ENCODE measurements at places on chromosomes 12 and 14. TPM values are rescaled to one million over a fixed set of nuclear protein-coding genes. Genes with fewer than 3 reads are reported as not detected.

Gene STAC3
- 2.0 TPM for total RNA-seq

Gene TAS2R7
- not detected for total RNA-seq

Gene LRP1
- total RNA-seq: 98.4 TPM

Gene ACRBP
- total RNA-seq: 1.3 TPM

Gene LTBP2
- 0.75 TPM for total RNA-seq

GRCh38 chr12:52170827-52171226, 21.0 kb downstream of the KRT80 start:
- DNase-seq: no peak

- DNase-seq: peak; percentile 91
These were observed 118.8 kb downstream of the SCARB1 start for GRCh38 chr12:124744659-124745464.

- no peak for DNase-seq
These were observed 3.3 kb downstream of the NRXN3 start for GRCh38 chr14:78173346-78174035.

GRCh38 chr14:48709277-48709785, 876.8 kb downstream of the RPS29 start:
- DNase-seq: no peak

- DNase-seq: no peak
These were observed 6.4 kb upstream of the HMGA2 start for GRCh38 chr12:65817866-65818265.

GRCh38 chr14:96368534-96368933, 5.2 kb downstream of the GSKIP start:
- DNase-seq: no peak

GRCh38 chr12:26080911-26081310, 43.9 kb downstream of the BHLHE41 start:
- DNase-seq: no peak

GRCh38 chr12:4211372-4211771, 62.2 kb upstream of the CCND2 start:
- DNase-seq: peak; percentile 21

DNA sequence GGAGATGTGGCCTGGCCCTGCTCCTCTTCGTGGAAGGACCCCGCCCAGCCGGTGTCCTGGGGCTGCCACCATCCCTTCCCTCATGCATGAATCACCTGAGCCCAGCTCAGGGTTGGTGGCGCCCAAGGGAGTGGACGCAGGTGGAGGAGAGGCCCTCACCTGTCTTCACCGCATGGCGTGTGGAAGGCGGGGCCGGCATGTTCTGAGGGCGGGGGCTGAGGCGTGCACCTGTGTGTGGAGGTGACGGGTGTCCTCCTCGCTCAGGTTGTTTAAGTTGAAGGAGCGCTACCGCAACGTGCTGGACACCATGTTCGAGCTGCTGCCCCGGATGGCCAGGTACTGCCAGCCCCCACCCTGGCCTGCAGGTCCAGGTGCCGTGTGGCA, 47.0 kb downstream of the SLC8B1 start:
- no peak for DNase-seq

GRCh38 chr12:110756611-110757010, 13.9 kb upstream of the PPP1CC start:
- no peak for DNase-seq

DNA sequence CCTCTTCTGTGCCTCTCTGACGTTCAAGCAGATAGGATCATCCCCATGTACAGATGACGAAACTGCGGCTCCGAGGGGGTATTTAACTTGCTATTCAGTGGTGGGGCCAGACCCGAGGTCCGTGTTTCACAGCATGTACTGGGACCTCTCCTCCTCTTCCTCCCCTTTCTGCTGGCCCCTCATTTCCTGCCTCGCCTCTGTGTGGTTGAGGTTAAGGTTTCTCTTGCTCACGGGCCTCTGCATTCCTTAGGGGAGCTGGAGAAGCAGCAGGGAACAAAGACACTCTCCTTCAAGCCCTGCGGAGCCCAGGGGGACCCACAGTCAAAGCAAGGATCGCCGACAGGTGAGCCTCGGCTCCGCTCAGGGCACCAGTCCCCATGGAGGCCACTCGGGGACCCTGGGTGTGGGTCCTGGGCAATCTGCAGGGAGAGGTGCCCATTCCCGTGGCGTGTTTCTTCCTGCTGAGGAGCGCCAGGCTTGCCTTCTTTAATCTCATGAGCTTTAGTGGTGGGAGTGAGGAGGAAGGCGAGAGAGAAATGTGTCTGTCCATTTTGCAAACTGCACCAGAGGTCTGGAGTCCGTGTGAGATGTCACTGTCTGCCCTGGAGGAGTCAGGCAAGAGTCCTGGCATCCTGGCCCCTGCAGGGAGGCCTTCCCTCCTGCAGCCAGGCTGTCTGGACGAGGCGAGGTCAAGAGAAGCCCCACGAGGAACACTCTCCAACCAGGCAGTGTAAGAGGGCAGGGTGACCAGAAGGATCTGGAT, 45.0 kb downstream of the SLC6A12 start:
- DNase-seq: no peak
